ENCODE measurements at places on chromosomes 4 and X.

DNA sequence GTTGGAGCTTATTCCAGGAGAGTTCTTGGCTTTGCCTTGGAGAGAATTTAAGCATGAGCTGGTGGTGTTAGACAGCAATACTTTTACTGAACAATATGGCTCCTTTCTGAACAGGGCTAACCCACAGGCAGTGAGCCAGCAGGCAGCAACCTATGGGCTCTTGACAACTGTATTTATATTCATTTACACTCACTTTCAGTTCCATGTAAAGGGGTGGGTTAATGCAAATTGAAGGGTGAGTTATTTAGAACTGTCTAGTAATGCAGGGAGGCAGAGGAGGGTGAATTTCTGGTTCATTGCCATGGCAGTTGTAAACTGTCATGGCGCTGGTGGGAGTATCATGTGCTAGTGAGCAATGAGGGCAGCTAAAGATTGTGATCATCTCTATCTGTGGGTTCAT, 15.7 kb downstream of the FOXR2 start:
- DNase-seq, result no peak

DNA sequence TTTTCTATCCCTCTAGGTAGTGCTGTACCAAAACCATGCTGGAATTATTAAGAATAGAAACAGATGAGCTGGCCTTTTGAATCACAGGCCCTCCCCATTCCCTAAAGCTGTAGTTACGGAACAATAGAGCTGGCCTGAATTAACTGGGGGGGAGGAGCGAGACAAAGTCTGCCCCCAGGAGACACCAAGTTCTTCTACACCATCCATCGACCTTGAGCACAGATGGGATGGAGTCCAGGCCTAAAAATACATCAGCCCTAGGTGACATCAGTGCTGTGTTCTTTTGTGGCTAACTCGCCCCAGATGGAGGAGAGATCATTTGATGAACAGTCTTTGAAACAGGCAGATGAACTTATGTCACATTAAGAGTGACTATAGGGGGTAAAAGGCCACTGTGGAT, 49.6 kb downstream of the LHFPL1 start:
- no peak for DNase-seq

- no peak for DNase-seq
Measured at GRCh38 chrX:7110821-7111276, 36.7 kb upstream of the STS start.

GRCh38 chr4:181684310-181684709, 558.9 kb upstream of the TENM3 start:
- DNase-seq, result no peak

DNA sequence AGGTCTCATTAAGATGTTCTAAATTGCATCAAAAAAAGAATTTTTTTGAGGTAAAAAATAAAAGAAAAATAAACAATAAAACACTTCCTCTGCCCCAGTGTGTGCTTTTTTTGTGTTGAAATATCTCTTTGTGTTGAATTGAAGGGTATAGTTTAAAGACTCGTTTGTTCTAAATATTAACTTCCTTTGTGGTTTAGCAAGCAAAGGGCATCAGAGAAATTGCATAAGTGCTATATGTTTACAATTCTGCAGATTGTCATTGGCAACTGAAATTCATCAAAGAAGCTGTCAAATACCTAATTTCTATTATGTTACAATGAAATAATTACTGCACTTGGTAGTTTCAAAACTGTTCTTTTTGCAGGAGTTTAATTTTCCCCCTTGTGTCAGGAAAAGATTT, 260.5 kb downstream of the DKK2 start:
- no peak for DNase-seq

DNA sequence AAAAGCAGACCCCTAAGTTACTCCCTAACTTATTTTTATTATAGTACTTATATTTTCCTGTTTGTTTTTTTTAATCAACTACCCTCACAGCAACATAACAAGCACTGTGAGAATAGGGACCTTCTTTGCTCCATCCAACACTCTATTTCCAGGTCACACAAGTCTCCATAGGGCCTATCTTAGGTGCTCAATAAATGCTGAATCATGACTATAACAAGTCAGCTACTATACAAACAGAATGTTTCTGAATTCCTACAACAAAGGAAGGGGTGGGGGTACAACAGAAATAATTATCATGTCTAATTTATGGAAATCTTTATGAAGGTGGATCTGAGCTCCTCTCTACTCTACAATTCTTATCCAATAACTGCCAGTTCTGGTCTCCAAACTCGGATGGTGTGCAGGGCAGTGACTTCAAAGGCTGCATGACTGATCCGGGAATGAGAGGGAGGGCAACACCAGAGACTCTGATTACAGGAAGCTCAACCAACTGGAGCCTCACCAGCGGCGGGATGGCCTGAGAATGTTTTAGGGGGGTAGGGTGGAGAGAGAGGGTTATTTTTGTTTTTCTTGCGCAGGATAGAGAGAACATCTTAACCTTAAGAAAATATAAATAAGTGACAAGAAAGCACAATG, 71.1 kb downstream of the HADH start:
- DNase-seq, result no peak

DNA sequence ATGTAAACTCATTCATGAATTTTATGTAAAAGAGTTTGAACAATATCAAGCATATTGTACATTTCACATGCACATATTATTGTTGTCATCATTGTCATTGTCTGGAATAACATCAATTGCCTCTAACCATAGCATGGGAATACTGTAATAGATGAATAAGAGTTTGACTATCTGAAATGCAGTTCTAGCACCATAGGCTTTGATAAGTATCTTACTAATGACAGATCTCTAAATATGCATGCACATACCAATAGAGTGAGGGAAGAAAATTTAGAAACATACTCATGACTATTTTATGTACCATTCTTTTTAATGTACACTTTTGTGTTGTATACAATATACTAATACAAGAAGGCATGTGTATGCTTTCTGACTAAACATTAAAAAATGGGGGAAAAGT, 161.6 kb upstream of the SPRY1 start:
- DNase-seq, result no peak

DNA sequence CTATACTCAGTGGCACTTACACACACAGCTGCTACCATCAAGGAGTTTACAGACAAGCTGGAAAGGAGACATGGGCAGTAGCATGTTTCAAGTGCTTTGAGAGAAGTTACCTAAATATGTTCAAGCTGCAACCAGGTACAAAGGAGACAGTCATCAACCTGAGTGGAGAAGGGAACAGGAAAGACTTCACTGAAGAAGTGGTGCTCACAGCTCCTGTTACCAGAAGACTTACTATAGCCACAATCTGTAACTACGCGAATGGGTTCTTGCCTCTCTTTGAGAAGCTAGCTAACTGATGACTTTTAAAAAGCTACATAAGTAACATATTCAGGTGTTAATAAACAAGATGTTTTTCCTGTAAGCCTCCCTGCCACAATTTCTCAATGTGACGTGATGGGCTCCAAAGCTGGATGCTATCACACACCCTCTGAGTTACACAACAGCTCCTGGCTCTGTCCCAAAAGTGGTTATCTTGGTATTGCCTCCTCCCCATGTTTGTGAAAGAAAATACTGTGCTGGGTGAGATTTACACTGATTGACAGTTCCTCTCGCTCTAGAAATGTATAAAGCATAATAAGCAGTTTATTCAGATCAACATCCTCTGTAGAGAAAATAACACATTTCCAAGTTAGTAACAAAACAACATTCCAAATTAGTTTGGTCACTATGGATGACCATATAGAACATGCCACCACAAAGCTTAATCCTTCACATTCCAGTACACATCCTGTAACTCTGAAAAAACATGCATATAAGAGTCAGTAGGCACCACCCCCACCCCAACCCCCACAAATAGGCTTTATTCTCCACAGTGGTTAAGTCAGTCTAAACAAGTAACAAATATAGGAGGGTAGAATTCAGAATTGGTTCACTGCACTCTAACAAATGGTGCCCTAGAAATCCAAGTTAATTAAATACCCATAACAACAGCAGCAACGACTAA, 81.8 kb downstream of the FRYL start:
- peak; percentile 3 for DNase-seq

DNA sequence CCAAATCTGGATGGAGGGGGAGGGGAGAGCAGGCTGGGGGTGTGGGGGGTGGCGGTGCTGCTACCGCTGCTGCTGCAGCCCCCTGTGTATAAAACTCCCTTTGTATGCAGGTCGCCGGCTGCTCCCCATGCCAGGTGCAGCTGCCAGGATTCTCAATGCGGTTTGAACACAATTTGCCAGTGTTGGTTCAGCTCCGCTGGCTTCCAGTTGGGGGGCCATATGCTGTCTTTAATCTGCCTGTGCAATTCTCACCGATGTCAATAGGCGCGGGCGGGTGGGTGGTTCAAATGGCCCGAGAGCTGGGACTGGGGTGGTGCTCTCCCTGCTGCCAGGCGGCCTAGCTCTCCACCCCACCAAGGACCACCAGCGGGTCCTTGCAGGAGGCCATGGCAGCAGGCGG, 257.6 kb downstream of the BCOR start:
- DNase-seq, result no peak

DNA sequence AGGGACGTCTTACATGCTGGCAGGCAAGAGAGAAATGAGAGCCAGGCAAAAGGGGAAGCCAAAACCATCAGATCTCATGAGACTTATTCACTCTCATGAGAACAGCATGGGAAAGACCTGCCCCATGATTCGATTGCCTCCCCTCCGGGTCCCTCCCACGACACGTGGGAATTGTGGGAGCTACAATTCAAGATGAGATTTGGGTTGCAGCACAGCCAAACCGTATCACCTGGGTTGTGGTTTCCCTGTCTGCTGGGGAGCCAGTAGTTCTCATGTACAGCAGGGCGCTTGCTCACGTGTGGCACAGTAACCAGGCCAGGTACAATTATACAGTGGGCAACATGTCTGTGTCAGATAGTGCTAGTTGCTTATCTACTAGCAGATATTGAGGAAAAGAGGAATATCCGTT, 11.1 kb upstream of the RS1 start:
- DNase-seq, result no peak

GRCh38 chr4:92615049-92615448, 311.3 kb downstream of the GRID2 start:
- no peak for DNase-seq

GRCh38 chr4:87078987-87079486, 141.4 kb downstream of the KLHL8 start:
- DNase-seq, result no peak

- DNase-seq, result no peak
Measured at GRCh38 chr4:1342003-1342402, 5.0 kb upstream of the UVSSA start.

DNA sequence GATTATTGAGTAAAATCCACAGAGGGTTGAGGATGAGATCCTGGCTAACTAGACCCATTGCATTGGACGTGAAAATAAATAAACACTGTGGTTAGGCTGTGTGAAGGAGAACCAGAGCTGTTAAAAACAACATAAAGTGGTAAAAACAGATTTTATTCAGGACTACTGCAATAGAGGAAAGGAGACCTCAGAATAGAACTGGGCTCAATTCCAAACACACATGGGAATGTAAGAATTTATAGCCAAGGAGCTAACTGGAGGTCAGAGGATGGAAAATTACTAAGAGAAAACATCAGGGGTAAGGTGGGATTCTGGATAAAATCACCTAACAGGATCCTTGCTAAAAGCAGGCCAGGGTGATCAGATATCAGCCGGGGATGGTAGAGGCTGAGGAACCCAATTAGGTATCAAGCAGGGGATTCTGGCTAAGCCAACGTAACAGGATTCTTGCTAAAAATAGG, 112.4 kb downstream of the RNF150 start:
- no peak for DNase-seq

DNA sequence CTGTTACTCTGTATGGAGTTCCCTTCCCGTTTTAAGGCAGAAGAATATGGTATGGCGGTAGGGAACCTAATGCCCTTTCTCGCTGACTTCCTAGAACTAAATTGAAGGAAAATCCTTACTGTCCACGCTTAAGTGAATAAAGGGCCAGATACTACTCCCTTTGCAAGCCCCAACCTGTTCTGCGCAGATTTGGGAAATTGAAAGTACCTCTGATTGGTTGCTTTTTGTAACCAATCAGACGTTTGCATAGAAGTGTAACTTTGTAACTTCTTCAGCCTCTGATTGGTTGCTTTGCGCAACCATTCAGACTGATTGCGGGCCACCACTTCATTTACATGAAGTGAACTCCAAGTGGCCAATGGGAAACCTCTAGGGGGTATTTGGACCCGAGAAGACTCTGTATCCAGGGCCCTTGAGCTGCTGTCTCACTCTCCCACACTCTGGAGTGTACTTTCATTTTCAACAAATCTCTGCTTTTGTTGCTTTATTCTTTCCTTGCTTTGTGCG, 1.2 kb upstream of the TMEM33 start:
- no peak for DNase-seq

DNA sequence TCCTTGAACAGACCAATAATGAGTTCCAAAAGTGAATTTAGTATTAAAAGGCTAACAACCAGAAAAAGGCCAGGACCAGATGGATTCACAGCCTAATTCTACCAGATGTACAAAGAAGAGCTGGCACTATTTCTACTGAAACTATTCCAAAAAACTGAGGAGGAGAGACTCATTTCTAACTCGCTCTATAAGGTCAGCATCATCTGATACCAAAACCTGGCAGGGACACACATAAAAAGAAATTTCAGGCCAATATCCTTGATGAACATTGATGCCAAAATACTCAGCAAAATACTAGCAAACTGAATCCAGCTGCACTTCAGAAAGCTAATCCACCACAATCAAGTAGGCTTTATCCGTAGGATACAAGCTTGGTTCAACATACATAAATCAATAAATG, 35.8 kb upstream of the USP46 start:
- DNase-seq, result no peak

- no peak for DNase-seq
Measured at GRCh38 chr4:187304133-187304532, 580.5 kb upstream of the FAT1 start.

- DNase-seq, result no peak
Measured at GRCh38 chr4:168566726-168567125, 69.9 kb downstream of the PALLD start.

DNA sequence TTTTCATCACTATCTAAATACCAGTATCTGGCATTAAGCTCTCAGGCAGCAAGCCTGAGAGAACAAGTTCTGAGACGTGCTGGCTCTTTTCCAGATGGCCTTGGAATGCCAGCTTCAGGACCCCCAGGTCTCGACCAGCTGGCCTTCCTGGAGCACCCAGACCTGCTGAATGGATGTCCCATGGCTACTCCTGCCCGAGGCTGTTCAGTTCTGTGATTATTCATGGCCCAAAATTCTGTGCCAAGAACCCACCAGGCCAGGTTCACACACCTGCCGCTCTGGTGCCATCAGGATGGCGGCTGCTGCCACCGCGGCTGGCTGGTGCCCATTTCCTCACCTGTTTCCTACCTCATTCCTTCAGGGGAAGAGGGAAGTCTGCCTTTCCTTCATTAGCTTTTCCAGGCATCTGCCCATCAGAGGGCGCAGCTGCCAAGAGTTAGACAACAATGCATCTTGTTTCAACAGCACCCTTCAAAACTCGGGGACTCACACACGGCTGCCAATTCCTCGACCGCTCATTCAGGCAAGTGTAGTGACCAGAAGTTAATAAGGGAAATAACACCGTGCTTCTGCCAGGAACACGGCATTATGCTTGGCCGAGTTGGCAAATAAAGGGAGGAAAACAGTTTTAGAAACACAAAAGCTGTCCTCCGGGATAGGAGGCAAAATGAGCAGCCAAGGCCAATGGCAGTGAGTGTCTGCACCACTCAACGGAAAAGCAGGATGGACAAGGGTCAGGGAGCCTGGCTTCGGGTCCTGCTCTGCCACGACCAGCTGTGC, 173.8 kb downstream of the NSUN7 start:
- no peak for DNase-seq

- no peak for DNase-seq
Measured at GRCh38 chr4:81566161-81566591, 94.5 kb upstream of the RASGEF1B start.

- DNase-seq, result no peak
Measured at GRCh38 chr4:166165829-166166420, 292.9 kb downstream of the TLL1 start.

- no peak for DNase-seq
Measured at GRCh38 chr4:108796173-108796572, 33.3 kb upstream of the ETNPPL start.
